ENCODE measurements at places on chromosomes 11 and 22.

DNA sequence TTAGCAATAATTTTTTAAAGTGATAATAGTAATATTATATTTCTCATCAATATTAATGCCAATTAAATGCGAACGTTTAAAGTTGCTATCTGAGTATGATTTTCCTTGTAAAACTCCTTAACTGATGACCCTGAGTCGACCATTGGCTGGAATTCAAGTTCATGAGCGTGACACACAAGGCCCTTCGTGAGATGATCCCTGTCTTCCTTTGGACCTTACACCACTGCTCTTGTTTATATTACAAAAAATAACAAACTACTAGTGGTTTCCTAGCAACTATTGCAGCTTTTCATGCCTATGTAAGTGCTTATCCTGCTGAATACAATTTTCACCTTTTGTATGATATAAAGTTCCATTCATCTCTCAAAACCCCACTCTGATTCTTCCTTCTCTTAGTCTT is 752.9 kb downstream of the CNTN5 start:
- no peak for DNase-seq

DNA sequence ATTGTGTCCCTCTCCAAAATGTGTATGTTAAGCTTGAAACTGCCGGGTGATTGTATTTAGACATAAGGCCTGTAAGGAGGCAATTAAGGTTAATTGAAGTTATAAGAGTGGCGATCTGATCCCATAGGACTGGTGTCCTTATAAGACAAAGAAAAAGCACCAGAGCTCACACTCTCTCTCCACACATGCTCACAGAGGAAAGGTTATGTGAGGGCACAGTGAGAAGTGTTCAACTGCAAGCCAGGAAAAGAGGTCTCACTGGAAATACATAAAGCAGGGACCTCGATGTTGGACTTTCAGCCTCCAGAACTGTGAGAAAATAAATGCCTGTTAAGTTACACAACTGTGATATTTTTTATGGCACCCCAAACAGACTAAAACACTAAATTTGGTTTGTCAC is 1233.8 kb upstream of the CNTN5 start:
- DNase-seq, result no peak

DNA sequence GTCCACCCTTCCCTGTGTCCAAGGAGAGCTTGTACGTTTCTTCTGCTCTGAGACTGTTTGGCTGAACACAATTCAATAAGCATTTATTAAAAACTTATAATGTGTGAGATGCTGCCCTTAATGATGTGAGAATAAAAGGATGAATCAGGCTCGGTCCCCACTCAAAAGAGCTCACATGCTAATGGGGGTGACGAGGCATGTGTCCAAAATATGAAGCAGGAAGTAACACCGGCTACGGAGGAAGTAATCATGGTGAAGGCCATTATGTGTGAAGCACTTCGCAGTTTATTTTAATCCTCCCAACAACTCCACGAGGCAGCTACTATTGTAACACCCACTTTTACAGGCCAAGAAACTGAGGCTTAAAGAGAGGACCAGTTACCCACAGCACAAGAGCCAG is 3.4 kb upstream of the RASD2 start:
- DNase-seq, result no peak

GRCh38 chr22:49664891-49665290 is 162.8 kb downstream of the BRD1 start:
- no peak for DNase-seq

GRCh38 chr11:59866397-59866796 is at the start of gene TCN1:
Gene TCN1, minus strand, starts transcription at chr11:59866487. Its CDS starts 17 bp downstream, at chr11:59866470.
- no peak for DNase-seq

GRCh38 chr22:43510281-43511070 is 98.7 kb downstream of the MPPED1 start:
- no peak for DNase-seq

DNA sequence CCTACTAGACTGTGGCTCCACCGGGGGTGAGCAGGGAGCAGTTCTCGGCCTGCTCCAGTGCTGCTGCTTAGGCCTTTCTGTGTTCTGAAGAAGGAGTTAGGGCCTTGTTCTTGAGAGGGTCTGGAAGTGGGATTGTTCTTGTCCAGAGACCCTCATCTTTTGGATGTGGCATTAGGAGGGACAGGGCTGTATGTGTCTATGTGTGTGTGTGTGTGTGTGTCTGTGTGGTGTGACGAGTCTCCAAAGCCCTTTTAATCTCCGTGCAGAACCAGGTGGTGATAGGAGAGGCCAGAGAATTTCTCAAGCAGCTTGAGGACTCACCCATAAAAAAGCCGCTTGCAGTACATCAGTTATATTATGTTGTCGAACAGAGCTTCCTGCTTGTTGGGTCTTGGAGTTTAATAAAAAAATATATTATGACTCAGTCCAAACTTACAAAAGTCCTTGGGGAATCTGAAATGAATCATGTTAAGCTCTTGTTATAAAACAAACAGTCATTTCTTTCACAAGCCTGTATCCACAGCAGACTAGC is 196.5 kb downstream of the TENM4 start:
- DNase-seq, result no peak

DNA sequence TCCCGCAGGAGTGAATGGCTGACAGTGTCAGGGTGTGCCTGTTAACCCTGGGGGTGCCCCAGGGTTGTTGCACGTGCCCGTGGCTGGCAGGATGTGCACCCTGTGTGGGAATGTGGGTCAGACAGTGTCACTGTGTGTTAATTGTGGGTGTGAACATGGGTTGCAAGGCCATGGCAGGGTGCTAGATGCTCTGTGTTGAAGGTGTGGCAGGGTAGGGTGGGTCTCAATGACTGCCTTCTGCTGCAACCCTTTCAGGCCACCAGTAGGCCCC is 8.3 kb downstream of the RIN1 start:
- DNase-seq, result no peak

DNA sequence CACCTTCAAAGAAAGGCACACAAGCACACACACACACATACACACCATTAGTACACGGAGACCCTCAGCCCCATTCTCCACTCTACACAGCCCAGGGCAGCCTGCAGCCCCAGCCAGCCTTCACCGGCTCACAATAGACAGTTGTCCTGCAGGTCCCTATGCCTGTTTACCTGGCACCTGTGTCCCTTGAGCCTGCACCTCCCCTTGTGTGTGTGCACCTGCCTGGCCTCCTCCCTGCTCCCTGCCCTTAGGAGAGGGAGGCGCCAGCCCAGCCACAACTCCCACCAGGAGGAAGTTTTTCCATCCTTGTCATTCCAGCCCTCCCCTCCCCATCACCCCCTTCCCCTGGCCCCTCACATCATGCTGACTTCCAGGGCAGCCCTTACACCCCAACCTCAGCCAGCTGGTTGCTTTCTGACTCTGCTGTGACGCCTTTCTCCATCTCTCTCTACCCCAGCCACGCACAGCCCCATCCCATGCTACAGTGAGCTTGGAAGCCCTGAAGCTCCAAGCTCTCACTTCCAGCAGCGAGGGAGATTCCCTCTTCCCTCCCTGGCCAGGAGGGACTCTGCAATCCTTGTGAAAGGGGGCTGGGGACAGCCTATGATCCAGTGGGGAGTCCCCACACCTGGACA is 4.4 kb downstream of the AHNAK start:
- no peak for DNase-seq

DNA sequence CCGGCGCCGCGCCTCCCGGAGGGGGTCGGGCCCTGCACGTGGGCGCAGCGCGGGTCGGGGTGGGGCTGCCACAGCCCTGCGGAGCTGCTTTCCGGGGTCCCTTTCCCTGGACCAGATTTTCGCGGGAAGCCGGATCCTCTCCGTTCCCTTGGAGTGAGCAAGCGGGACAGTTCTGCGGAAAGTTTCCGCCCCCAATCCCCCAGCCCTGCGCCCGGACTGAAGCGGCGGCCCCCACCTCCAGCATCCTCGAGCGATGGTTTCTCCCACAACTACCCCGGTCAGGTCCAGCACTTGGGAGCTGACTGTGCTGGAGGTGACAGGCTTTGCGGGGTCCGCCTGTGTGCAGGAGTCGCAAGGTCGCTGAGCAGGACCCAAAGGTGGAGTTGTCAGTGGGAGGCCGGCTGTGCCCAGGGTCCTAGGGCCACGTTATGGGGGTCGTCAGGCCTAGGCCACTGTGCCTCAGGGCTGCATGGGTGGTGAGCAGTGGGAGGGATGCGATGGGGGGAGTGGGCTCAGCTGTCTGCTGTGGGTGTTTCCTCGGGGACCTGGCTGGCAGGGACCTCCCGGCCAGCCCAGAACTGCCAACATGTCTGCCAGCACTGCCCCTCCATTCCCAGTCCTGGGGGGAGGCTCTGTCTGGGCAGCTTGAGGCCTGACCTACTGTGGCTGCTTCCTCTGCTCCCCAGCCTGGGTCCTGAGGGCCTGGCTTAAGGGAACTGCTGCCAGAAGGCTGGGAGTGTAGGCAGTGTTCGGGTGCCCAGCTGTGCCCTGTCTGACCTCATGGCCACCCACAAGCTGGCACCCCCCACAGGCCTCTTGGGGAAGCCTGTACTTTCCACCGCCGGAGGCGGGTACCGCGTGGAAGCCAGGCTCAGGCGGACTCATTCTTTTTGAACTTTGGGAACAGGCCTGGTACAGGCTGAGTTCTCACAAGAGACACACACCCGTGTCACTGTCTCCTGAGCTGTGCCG is 726 bp downstream of the ST3GAL4 start:
- no peak for DNase-seq

- no peak for DNase-seq
Measured at GRCh38 chr22:37340331-37341262, 58.3 kb downstream of the CYTH4 start.

GRCh38 chr22:47295982-47296381 is 533.5 kb downstream of the TBC1D22A start:
- no peak for DNase-seq

GRCh38 chr22:36365020-36365411 is 22.8 kb downstream of the MYH9 start:
- DNase-seq, result peak; percentile 65

DNA sequence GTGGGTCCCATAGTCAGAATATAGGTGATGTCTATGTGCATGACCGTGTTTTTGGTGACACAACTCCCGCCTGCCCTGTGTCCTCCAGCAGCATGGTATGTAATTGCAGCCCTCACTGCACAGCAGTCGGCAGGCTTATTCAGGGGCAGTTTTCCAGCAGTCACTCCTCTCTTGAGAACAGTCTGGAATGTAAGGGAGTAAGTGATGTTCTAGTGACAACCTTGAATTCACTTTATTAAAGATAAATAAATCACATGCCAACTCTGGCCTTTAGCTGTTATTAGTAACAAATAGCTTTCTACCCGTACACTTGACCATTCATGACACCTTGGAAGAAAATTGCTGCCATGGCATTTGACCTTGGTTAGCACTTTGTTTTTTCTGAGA is 27.9 kb downstream of the ZNRF3 start:
- DNase-seq, result no peak

DNA sequence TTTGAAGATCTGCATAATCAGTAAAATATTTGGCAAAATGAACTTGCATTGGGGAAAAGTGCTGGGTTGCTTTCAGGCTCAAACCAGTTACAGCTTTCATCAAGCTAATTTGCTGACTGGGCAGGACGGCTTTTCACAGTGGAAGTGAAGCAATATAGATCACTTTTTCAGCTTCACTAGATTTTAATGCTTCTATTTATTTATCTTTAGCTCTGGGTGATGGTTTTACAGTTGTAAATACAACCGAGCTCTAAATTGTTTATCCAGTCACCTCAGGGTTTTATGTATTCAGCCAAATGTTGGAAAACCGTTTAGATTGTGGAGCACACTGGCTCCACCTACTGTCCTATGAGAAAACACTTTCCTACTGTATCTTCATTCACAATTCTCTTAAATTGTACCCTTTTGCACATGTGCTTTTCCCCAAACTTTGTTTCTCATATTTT is 58.2 kb downstream of the ACER3 start:
- no peak for DNase-seq

DNA sequence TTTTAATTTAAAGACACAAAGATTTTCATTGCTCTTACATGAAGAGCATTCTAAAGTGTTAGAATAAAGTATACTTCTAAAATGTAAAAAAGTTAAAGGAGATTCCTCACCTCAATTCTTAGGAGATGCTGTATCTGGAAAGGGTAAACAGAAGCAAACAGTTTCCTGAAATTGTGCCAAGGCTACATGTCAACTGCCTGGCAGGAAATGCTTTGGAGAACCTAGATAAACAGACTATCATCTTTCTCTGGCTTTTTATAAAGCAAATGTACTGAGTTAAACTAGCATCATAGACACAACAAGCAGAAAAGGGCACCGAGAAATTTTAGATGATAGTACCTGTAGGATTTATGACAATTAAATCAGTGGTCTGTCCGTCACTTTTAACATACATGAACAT is 24.7 kb upstream of the AKIP1 start:
- DNase-seq, result no peak

DNA sequence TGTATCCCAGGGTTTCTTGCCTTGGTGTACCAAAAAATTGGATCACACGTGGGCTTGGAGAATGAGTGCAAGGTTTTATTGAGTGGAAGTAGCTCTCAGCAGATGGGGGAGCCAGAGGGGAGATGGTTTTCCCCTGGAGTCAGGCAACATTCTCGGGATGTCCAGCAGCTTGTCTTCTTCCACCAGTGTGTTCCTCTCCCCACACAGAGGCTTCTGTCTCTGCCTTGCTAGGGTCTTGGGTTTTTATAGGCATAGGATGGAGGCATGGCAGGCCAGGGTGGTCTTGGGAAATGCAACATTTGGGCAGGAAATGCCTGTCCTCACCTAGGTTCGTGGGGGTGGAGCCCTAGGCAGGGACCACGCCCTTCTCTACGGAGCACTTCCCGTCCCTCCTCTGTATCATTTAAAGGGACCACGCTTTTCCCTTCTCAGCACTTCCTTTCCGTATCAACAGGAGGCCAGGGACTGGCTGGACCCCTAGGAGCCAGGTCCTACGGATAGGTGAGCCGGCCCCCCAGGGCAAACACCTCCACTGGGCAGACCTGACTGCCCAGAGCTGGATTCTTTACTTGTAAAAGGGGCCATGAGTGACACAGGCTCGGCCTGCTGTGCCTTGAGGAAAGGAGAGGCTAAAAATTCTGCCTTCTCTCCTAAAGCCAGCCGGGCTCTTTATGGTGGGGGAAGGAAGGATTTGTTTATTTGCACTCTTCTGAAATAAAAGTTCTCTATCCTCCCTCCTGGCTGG is 55.3 kb upstream of the CCDC188 start:
- peak; percentile 17 for DNase-seq

DNA sequence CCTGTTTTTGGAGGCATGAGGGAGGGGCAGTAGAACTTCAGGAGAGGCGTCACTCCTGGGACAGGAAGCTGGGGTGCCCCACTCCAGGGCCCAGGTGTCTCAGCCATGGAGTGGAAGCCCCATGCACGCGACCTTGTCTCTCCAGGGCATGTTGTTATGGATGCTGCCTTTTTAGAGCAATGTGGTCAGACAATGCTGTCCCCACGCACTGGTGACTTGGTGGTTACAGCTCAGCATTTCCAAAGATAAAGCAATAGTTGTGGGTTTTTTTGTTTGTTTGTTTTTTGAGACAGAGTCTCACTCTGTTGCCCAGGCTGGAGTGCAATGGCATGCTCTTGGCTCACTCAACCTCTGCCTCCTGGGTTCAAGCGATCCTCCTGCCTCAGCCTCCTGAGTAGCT is 22.3 kb downstream of the EIF4G2 start:
- no peak for DNase-seq

Data from stimulated activated CD8-positive, alpha-beta memory T cell treated with anti-CD3 and anti-CD28 coated beads, Interleukin-7, amount 100 ng/mL, for 1 hour (primary cell).